Cerebellum (tissue), 4 donors: ENCODE measurements at places on chromosomes 2 and 18.

GRCh38 chr2:38444247-38444646, 67.2 kb upstream of the ATL2 start:
- no peak for DNase-seq

DNA sequence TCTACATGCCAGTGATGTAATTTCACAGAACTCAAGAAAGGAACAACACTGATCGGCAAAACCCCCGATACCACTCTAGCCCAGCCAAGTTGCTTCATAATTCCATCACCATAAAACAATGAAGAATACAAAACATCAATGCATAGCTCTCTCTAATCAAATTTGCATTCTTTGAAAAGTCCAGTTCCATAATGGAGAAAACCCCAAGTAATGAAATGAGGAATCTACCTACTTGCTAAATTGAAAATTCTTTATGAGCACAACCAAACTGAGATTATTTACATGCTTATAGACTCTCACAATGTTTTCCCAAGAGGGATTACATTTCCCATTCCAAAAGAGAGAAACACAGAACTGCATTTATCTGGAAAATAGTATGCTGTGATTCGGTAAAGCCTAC, 186.5 kb downstream of the NR4A2 start:
- DNase-seq: no peak

DNA sequence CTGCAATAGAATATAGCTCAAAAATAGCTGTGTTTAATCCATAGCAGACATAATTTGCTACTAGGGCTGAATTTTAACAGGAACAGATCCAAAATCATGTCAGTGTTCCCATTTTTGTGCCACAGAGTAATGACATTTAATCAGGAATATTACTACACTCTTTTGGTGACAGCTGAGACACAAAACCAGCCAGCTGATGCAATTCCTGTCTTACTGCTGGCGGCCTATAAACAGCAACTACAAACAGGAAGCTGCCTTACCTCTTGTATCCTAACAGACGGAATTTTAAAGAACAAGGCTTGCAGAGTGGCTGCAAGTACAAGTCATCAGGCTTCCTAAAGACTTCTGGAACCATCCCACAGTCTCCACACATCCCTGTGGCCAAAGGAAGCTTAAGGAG, 218.1 kb downstream of the ZNF521 start:
- DNase-seq: peak; percentile 31

GRCh38 chr2:219576505-219577388, 4.6 kb downstream of the INHA start:
- DNase-seq: no peak

GRCh38 chr2:24586955-24587354, 95.9 kb downstream of the NCOA1 start:
- DNase-seq: no peak

- DNase-seq: no peak
Observed at GRCh38 chr18:50917021-50917420, 38.1 kb downstream of the ME2 start.

DNA sequence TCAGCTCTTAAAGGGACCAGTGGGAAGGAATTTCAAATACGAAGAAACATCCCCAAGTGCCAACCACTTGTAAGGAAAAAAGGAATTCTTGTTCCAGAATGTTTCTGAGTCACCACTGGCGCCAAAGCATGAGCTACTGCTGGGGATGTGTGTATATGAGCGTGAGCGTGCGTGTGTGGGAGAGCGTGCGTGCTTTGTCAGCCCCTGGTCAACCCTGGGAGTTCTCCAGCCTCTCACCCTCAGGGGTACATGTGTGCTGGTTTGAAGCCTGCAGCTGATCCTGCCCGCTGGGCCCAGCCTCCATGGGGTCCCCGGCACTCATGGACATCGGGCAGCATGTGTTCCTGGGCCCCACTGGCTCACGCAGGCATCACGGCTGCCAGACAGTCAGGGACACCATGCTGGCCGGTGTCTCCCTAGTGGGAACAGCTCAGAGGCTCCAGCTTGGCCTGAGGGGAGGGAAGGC, 17.1 kb downstream of the HS6ST1 start:
- DNase-seq: no peak

GRCh38 chr2:100887713-100888495, 68.0 kb downstream of the NPAS2 start:
- peak; percentile 23 for DNase-seq

DNA sequence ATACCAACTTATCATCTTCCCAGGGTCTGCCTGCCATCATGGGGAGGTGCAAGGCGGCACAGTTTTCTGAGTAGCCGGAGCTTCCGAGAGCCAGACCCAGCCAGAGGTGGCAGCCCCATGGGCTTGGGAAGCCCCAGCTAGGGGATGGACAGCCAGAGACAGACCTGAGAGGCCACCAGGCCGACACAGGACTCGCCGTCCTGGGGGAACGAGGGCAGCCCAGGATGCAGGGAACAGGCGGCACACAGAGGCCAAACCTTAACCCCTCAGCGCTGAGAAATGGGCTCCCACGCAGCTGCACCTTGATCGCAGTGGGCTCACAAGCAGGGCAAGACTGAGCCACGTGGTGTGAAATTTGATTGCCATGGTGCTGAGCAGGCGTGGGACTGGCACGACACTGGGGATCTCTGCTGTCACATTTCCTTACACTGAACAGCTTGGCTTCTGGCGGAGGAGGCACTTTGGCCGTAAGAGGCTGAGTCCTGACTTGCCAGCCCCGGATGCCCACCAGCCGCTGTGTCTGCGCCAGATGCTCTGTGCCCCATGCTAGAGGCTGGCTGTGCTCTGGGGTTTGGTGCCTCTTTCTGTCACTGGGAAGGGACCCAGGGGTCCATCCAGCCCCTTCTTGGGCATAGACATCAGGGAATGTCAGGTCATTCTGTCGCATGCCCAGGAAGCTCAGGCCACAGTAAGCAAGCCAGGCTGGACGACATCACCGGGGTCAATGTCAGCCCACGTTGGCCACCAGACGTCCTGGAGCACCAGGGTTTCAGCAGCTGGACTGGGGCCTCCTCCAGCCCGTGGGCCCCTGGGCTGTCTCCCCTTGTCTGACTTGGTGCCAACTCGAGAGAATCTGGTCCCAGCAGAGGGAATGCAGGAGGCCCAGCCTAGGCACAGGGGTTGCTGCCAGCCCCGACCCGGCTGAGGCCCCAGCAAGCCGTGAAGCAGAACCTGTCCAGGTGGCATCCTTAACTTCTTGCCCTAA, 312.1 kb upstream of the MYT1L start:
- no peak for DNase-seq

DNA sequence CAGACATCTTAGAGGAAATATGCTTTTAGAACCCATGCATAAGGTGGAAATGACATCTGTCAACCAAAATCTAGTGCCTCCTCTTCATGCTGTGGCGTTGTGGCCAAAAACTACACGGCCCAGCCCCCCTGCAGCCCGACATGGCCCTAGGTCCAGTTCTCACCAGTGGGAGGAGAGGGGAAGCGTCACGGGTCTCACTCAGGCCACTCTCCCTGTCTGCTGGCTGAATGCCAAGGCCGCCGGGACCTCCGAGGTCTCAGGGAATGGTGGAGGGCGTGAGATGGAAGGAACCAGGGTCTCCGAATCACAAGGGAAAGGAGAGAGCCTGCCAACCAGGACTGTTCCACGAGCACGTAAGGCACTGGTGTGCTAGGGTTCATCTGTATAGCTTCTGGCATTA, 361.0 kb downstream of the ANAPC1 start:
- no peak for DNase-seq

- DNase-seq: no peak
Observed at GRCh38 chr2:105134081-105134480, 96.2 kb downstream of the MRPS9 start.

DNA sequence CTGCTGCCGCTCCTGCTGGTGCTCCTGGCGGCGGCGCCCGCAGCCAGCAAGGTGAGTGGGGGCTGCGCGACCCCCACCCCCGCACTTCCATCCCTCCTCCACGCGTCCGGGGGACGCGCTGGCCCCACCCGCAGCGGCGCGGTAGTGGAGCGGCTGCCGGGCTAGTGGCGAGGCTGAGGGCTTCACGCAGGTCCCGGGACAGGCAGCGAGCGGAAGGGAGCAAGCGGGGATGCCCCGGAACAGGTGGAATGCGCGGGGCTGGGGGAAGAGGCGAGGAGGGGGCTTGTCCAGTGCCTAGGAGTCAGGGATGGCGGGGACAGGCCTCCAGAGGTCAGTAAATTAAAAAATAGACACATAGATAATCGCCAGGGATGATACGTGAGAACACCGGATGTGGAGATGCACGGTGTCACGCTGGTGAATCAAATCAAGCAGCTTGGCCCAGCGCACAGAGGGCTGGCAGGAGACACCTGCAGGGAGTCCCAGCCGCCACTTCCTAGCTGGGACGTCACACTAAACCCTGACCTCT, 403 bp downstream of the COL4A3 start:
- no peak for DNase-seq

DNA sequence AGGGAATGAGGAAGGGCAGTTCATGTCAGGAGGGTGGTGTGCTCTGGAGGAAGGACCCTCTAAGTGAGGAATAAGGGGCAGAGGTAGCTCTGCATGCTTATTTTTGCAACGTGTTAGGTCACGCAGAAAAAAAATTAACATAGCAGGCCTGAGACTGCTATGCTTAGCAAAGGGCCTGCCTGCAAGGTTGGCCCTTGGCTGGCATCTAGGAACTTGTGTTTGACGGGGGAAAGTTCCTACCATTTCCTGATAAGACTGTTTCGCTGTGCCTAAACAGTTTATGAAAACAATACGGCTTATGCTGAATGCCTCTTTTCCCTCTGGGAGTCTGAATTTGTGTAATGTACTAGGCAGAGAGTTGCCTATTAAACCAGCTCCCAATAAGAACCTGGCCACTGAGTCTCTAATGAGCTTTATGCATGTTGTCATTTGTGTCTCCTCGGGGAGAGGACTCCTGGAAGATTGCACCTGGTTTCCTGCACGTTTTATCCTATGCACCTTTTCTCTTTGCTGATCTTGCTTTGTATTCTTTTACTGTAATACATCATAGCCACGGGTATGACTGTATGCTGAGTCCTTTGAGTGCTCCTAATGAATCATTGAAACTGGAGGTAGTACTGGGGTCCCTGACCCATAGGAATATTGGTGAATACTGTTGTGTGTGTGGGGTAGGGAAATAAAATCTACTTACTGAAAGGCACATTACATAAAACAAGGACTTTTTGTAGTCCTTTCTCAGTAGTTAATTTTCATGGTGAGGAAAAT, 169.0 kb downstream of the PRPF40A start:
- DNase-seq: no peak

DNA sequence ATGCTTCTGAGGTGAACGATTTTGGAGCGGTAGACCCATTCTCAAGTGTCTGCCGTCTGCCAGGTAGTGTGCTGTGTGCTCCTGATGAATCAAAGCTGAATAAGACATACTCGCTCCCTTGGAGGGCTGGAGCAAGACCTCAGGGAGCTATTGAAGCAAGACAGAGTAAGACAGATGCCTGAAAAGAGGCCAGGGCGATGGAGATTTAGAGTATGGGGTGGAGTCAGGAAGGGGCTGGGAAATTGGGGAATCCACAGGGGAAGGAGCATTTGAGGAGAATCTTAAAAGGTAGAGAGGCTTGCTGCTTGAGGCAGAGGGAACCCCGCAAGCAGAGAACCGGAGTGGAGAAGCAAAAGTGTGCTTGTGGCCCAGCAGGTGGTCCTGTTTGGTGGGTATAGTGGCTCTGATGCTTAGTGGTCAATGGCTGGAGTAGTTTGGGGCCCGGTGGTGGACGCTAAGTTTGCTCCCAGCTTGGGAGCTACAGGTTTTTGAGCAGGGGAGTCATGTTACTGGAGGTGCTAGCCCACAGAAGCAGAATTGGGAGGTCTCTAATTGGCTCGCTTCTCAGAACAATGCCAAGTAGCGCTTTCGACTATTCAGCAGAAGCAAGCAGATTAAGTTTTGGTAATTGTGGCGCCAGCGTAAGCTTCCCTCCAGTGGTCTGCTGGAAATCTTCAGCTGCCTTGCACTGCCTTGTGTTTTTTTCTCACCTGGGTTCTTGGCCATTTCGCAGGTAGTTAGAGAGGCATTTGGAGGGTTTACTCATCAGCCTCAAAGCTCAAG, 2.0 kb downstream of the CNNM4 start:
- no peak for DNase-seq

DNA sequence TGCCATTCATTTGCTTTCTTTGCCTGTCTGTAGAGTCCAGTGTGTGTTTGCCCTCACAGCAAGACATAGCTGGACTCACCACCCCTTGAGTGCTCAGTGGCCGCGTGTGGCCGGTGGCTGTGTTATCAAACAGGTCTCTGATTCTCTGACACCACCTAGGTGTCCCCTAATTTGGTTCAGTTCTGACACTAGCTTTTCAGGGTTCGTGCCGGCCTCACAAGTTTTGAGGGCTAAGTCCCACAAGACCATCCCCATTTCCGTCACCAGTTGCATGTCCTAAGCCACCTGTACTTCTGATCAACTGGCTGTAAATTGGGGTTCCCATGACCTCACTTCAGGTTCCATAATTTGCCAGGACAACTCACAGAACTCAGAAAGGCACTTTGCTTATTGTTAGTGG, 23.5 kb downstream of the NCK2 start:
- no peak for DNase-seq

GRCh38 chr18:58212274-58212673, 168.2 kb downstream of the NEDD4L start:
- no peak for DNase-seq

GRCh38 chr2:7530001-7530400, 612.8 kb downstream of the RNF144A start:
- DNase-seq: no peak

GRCh38 chr2:12070153-12070552, 323.7 kb downstream of the LPIN1 start:
- DNase-seq: no peak

DNA sequence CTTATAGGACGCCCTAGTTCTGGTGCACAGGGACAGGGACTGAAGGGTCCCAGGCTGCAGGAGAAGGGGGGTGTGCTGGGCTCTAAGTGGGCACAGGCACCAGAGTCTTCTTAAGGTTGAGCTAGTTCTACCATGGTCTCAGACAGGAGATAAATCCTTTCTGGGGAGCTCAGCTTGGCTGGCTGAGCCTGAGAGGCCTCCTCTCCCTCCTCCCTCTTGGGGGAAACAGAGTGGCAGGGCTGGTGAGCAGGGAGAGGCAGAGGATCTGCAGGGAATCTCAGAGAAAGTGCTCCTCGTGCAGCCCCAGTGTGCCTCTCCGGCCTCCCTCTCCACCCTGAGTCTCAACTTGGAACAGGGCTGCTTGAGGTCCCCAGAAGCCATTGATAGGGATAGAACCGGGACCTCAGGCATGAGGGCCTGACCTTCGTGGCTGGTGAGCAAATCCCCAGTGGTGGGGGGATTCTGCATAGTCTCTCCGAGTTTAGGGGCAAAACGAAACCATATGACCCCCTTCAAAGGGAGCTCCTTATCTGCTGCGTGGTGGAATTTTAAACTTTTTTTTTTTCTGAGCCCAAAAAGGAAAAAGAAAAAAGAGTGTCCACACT, 2.0 kb downstream of the GDF7 start:
- DNase-seq: no peak

- no peak for DNase-seq
Observed at GRCh38 chr2:145958611-145959010, 1438.7 kb upstream of the ZEB2 start.
